ENCODE measurements at places on chromosomes 12 and 14.

DNA sequence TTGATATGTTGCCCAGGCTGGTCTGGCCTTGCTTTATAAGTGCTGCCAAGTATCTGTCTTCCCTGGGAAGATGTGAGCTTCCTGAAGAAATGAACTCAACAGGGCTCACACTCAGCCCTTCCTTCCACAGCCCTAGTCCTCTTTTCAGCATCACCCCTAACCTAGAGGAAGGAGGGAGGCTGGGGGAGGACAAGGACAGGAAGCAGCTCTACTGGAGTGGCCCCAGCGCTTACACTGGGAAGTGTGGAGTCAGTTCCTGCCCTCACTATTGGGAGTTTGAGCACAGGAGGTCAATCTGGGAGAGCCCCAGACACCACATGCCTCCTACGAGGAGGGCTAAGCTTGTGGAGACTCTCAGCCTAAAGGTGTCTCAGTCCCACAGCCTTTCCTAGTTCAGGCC lies 16.8 kb downstream of the GALNT6 start:
- no peak overlapping the region for H3K4me3 ChIP-seq
- no peak for DNase-seq
- no peaks in the 10 kb centered on the region for H3K27me3 ChIP-seq
- peaks cover 67% of the 10 kb centered on the region for H3K36me3 ChIP-seq
- H3K27ac ChIP-seq, result no peak overlapping the region

- no peak overlapping the region for H3K27ac ChIP-seq
- no peaks in the 10 kb centered on the region for H3K36me3 ChIP-seq
- H3K27me3 ChIP-seq, result no peaks in the 10 kb centered on the region
Observed at GRCh38 chr12:104204690-104205480, 10.7 kb upstream of the TXNRD1 start.

DNA sequence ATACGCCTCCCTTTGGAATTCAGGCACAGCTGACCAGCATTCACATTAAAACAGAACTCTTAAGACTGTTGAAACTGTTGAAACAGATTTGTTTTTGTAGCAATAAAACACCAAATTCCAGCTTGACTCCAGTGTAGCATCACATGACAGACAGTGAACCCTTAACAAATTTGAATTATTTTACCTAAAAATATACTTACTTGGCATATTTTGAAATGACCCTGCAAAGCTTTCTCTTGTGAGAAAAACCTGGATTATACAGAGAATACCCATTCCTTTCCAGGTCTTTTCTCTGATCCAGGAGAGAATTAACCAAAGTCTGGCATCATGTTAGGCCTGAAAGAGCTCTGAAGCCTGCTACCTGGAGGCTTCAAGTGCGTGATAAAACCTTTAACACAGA lies 410.3 kb downstream of the FOXG1 start:
- no peak overlapping the region for H3K27ac ChIP-seq
- no peak overlapping the region for H3K4me3 ChIP-seq
- DNase-seq, result no peak
- no peaks in the 10 kb centered on the region for H3K36me3 ChIP-seq

DNA sequence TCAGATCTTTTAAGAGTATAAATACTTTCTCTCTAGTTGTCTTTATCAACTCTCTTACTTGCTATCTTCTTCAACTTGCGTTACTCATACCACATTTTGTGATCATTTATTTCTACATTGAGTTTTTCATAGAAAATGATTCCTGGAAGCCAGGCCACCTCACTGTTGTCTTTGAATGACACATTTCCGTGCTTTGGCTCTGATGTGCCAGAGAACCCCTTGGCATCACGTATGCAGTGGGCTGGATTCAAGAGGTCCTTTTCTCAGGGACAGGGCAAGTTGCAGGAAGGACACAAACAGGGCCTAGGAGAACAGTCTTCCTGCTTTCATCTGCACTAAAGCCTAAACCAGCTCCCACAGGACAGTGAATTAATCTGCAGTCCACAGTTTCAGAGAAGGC lies 70.3 kb upstream of the PYGL start:
- no peaks in the 10 kb centered on the region for H3K4me1 ChIP-seq
- DNase-seq, result no peak
- H3K36me3 ChIP-seq, result no peaks in the 10 kb centered on the region
- H3K4me3 ChIP-seq, result no peak overlapping the region
- H3K27me3 ChIP-seq, result no peaks in the 10 kb centered on the region

DNA sequence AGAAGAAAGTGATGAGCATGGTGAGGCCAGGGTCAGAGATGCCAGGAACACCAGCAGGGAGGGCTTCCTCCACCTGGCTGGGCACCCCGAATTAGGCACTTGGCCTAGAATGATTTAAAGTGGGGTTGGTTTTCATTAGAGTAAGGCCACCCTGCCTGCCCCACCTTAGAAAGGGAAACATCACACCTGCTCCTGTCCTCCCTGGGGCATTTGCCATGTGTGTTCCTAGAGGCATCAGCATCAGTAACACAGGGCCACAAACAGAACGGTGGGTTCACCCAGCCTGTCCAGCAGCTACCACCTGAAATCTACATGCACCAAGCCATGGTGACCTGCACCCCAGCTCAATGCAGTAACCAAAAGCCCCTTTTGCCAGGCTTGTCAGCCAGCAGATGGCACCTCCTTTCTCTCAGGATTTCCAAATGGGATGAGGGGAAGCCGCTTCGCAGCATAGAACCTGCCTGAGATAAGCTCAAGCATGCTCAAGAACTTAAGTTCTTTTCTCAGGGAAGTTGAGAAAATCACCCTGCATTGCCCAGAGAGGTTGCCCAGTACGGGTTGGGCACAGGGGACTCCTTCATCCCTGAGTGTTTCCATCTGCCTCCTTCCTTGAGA lies 338.8 kb downstream of the DPF3 start:
- no peak for DNase-seq
- H3K4me1 ChIP-seq, result peaks cover 12% of the 10 kb centered on the region
- H3K27me3 ChIP-seq, result no peaks in the 10 kb centered on the region
- no peak overlapping the region for H3K4me3 ChIP-seq
- H3K27ac ChIP-seq, result no peak overlapping the region

DNA sequence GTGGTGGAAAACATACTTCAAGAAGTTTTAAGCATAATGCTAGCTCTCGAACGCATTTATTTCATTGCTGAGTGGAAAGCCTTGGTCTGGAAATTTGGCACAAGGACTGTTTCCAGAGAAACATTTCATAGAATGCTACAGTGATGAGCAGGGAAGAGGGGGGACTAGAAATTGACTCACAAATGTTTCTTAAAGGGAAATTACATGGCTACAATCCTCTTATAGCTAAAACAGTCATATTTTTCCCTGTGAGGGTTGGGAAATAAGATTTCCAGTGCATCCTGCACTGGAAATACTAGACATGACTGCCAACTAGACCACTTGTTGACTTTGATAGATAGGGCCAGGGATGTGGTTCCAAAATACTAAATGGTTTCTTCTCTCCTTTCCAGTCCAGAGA lies 197.3 kb upstream of the RGS6 start:
- no peak overlapping the region for H3K27ac ChIP-seq
- DNase-seq, result no peak
- no peaks in the 10 kb centered on the region for H3K27me3 ChIP-seq
- H3K4me3 ChIP-seq, result no peak overlapping the region

DNA sequence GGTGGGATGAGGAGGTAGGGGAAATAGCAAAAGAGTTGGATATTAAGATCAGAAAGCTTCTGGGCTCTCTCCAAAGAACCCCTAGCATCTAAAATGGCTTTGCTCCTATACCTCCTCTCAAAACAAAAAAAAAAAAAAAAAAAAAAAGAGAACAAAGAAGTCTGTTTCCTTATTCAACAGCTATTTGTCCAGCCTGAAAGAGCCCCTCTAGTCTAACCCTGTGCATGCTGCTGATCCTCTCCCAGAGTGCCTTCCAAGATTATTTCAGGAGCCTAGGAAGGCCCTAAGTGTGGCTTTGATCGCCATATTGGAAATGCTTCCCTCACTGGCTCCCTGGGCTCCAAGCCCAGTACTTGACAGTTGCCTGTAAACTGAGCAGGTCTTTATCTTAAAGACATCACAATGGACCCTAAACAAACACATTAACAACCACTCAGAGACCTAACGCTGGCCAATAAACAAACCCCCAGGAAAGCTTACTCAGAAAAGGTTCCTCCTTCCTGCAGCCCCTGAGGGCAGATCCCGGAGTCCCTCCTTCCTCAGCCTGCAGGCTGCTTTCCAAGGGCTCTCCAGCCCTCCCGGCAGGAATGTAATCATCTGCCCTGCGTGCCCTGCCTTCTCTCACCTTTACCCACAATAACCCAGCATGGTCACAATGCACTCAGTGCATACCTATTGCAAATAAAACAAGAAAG lies 17.4 kb upstream of the COL2A1 start:
- no peak overlapping the region for H3K27ac ChIP-seq
- no peaks in the 10 kb centered on the region for H3K36me3 ChIP-seq
- peaks cover 98% of the 10 kb centered on the region for H3K27me3 ChIP-seq
- no peak overlapping the region for H3K4me3 ChIP-seq
- no peaks in the 10 kb centered on the region for H3K4me1 ChIP-seq
- peak; percentile 86 for DNase-seq

- no peak overlapping the region for H3K27ac ChIP-seq
- no peak overlapping the region for H3K4me3 ChIP-seq
- no peaks in the 10 kb centered on the region for H3K4me1 ChIP-seq
- DNase-seq, result no peak
Observed at GRCh38 chr14:83709116-83709515, 1820.8 kb upstream of the FLRT2 start.

DNA sequence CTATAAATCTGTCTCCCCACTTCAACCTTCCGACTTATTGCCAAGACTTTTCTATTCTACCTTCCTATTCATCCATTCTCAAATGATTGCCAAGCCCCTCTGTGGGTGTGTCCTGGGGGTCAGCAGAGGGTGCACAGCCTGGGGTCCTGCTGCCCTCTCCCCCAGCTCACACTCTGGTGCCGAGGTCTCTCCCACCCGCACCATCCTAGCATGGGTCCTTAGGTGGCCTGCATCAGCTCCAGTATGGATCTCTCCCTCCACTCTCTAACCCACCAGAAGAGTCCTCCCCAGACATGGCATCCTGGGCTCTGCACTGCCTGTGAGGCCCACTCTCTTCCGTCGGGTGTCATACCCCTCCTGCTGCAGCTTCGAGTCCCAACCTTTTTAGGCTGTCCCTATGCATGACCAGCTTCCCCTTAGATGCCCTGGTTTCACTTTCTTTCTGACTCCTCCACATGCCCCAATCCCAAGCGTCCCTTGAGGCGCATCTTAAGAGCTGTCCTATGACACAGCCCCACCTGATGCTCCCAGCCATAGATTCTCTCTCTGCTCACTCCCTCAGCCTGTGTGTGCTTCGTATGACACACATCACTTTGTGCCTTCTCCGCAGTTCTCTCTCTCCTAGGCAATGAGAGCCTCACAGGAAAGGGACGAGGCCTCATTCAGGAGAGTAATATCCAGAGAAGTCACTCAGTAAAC lies 43.9 kb downstream of the GIT2 start:
- H3K27me3 ChIP-seq, result no peaks in the 10 kb centered on the region
- no peak for DNase-seq
- H3K4me3 ChIP-seq, result no peak overlapping the region

DNA sequence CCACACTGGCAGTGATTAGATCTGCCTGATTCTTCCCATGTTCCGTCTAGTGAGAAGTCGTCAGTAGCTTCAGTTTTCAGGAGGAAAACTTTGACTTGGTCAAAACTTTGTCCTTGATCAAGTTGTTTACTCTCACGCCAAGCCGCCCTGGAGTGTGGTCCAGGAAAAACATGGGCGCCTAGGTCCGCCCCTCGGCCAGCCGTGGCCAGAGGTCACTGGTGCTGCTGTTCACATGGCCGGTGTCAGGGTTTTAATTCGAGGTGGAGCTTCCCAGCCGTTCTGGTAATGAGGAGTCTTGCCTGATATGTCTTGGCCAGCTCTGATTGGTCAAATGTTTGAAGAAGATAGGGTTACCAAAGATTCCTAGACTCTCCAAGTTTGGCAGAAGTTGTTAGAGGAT lies 71.5 kb downstream of the PPP2R5C start:
- no peak overlapping the region for H3K27ac ChIP-seq
- no peak overlapping the region for H3K4me3 ChIP-seq
- H3K27me3 ChIP-seq, result no peaks in the 10 kb centered on the region

DNA sequence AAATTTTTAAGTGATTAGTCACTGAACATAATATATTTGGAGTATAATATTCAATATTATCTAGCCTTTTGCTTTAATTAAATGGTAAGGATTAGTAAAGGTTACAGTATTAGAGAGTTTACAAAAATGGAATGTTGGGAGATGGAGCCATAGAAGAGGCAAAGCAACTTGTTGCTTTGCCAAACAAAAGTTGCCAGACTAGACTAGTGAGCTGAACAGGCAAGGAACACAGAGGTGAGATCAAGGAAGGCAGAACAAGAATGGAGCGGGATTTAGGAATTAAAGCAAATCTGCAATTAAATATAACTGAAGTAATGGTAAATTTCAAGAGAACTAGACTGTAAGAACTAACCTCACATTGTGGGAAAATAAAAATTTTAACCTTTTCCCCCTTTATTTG lies 5.1 kb downstream of the ARF6 start:
- H3K36me3 ChIP-seq, result peaks cover 43% of the 10 kb centered on the region
- DNase-seq, result no peak
- H3K4me1 ChIP-seq, result peaks cover 14% of the 10 kb centered on the region
- no peak overlapping the region for H3K27ac ChIP-seq

GRCh38 chr12:28777603-28778365 lies 371.3 kb upstream of the FAR2 start:
- H3K27ac ChIP-seq, result no peak overlapping the region
- H3K36me3 ChIP-seq, result no peaks in the 10 kb centered on the region
- DNase-seq, result no peak
- no peak overlapping the region for H3K4me3 ChIP-seq

DNA sequence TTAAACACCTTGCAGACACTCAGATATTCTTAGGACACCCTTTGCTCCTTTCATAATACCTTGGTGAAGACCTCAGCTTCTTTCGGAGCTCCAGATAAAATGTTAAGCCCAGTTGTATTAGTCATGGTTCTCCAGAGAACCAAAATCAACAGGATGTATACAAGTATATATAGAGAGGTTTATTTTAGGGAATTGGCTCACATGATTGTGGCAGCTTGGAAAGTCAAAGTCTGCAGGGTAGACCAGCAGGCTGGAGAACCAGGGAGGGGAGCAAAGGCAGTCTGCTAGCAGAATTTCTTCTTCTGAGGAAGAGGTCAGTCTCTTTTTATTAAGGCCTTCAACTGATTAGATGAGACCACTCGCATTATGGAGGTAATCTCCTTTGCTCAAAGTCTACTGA lies 6.9 kb upstream of the IGF1 start:
- no peak overlapping the region for H3K4me3 ChIP-seq
- H3K36me3 ChIP-seq, result no peaks in the 10 kb centered on the region
- H3K4me1 ChIP-seq, result peaks cover 4% of the 10 kb centered on the region
- H3K27ac ChIP-seq, result no peak overlapping the region
- H3K27me3 ChIP-seq, result no peaks in the 10 kb centered on the region
- DNase-seq, result no peak
